ENCODE measurements at places on chromosomes 16 and 17. TPM values are rescaled to one million over a fixed set of nuclear protein-coding genes. Genes with fewer than 3 reads are reported as not detected.

DNA sequence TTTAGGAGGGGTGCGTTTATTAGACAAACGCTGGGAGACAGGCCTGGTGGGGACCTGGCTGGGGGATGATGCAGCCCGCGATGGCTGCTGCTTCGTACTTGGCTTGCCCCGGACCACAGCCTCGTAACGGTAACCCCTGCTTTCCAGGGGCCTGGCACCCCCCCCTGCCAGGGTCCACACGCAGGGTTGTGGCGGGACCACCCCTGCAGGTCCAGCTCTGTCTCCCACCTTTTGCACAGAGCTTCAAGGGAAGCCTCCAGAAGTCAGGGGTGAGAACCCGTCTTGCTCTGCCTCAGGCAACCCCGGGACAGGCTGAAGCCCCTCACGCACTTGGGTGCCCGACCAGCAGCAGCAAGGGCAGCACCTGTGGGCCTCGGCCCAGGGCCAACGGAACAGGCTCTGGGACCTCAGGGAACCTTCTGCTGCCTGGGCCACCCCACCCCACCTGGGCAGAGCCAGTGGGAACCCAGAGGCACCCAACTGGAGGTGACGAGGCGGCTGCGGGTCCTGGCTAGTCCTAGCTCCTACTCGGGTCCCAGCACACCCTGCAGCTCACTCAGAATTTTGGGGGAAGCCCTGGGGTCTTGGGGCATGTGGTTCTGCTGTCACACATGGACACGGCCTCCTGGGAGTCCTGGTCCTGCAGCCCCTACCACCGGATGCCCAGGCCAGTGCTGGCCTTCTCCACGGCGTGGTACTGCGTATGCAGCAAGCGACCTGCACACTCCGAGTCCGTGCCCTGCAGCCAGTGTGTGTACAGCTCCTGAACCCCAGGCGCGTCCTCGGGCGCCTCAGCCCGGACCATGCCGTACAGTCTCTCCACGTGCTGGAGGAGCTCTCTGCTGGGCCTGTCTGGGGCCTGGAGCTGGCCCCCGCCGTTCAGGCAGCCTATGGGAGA lies 3.1 kb downstream of the HAGHL start:
- peaks cover 66% of the 10 kb centered on the region for H3K36me3 ChIP-seq
- no peak overlapping the region for H3K4me3 ChIP-seq
- no peak overlapping the region for H3K27ac ChIP-seq
- no peaks in the 10 kb centered on the region for H3K27me3 ChIP-seq
- DNase-seq = no peak
- H3K4me1 ChIP-seq = peaks cover 42% of the 10 kb centered on the region

- no peak for DNase-seq
- no peaks in the 10 kb centered on the region for H3K36me3 ChIP-seq
- no peaks in the 10 kb centered on the region for H3K27me3 ChIP-seq
- H3K4me3 ChIP-seq = no peak overlapping the region
- H3K4me1 ChIP-seq = peaks cover 12% of the 10 kb centered on the region
These were observed 41.7 kb downstream of the SOX9 start for GRCh38 chr17:72162569-72162968.

The GCGR gene
- 0.50 TPM for total RNA-seq

DNA sequence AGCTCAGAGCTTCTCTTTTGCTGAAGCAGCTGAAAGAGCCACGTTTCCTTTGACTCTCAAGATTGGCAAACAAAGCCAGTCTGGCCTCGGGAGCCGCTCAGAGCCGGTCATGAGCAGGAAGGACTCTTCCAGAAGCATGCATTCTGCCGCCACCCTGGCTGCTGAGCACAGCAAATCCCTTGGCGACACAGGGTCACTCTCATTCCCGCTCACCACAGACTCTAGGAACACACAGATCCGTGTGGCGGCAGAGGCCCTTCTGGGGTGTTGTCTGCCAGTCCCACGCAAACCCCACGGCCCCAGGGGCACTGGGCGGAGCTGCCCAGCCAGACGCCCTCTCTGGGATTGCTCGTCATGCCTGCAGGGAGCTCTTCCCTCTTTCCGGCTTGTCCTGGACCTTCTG lies 157.0 kb downstream of the C16orf95 start:
- DNase-seq = no peak
- H3K27ac ChIP-seq = no peak overlapping the region
- H3K4me3 ChIP-seq = no peak overlapping the region

- H3K27me3 ChIP-seq = no peaks in the 10 kb centered on the region
- H3K36me3 ChIP-seq = no peaks in the 10 kb centered on the region
- H3K4me1 ChIP-seq = no peaks in the 10 kb centered on the region
These were observed 285.0 kb upstream of the ERCC4 start for GRCh38 chr16:13634959-13635358.

DNA sequence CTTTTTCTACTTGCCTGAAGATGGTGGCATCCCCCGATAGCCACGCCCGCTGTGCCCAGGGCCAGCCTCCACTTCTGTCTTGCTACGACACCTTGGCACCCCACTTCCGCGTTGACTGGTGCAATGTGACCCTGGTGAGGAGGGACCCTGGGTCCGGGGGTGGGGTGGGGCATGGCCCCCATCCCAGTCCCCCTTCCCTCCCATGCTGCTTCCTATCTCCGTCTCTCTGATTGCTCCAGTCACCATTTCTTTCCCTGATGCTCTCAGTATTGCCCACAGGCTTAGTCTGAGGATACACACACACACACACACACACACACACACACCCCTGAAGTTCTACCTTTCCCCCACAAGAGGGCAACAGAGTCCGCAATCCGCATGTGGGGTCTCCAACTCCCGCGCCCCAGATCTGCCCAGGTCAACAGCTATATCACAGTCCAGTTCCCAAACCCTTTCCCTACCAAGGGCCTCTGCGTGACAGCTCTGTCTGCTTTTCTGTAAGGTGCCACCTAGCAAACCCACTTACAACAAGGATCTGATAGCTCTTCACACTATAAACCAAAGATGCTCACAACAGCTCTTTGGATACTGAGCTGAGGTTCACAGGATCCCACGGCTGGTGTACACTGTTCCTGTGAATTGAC lies 3.4 kb downstream of the SGCA start:
- H3K27ac ChIP-seq = no peak overlapping the region
- H3K36me3 ChIP-seq = peaks cover 8% of the 10 kb centered on the region
- peaks cover 17% of the 10 kb centered on the region for H3K4me1 ChIP-seq
- DNase-seq = peak; percentile 86
- no peak overlapping the region for H3K4me3 ChIP-seq

The BAIAP3 gene
- 30.1 TPM for total RNA-seq

GRCh38 chr17:17745476-17746455 lies 64.5 kb downstream of the RAI1 start:
- no peak for DNase-seq
- no peaks in the 10 kb centered on the region for H3K27me3 ChIP-seq
- H3K4me1 ChIP-seq = peaks cover 92% of the 10 kb centered on the region
- H3K4me3 ChIP-seq = no peak overlapping the region

DNA sequence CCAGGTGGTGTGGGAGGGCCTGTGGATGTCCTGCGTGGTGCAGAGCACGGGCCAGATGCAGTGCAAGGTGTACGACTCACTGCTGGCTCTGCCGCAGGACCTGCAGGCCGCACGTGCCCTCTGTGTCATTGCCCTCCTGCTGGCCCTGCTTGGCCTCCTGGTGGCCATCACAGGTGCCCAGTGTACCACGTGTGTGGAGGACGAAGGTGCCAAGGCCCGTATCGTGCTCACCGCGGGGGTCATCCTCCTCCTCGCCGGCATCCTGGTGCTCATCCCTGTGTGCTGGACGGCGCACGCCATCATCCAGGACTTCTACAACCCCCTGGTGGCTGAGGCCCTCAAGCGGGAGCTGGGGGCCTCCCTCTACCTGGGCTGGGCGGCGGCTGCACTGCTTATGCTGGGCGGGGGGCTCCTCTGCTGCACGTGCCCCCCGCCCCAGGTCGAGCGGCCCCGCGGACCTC lies 798 bp downstream of the CLDN9 start:
- H3K27ac ChIP-seq = no peak overlapping the region
- no peak overlapping the region for H3K4me3 ChIP-seq
- peaks cover 82% of the 10 kb centered on the region for H3K27me3 ChIP-seq
- DNase-seq = no peak

DNA sequence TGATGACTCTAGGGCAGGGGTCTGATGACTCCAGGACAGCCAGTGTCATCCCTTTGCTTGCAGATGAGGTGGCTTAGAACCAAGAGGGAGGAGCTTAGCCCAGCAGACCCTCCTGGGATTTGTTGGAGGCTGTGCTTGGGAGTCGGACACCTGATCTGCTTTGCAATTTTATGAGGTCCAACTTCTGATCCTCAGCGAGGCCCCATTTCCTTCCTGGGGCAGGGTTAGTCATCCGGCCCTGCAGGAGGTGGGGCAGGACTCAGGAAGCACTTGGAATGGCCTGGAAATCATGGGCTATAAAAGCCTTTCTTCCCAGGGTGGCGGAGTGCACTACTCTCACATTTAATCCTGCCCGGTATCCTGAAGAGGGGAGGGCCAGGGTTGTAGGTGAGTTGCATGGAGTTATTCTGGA lies 168.5 kb downstream of the MSI2 start:
- no peak overlapping the region for H3K4me3 ChIP-seq
- no peak overlapping the region for H3K27ac ChIP-seq
- DNase-seq = no peak
- H3K27me3 ChIP-seq = no peaks in the 10 kb centered on the region

- H3K36me3 ChIP-seq = peaks cover 8% of the 10 kb centered on the region
- no peak overlapping the region for H3K4me3 ChIP-seq
- H3K27ac ChIP-seq = no peak overlapping the region
- DNase-seq = no peak
- H3K4me1 ChIP-seq = peaks cover 15% of the 10 kb centered on the region
- no peaks in the 10 kb centered on the region for H3K27me3 ChIP-seq
These were observed 61.8 kb downstream of the SMG6 start for GRCh38 chr17:2241823-2242222.

GRCh38 chr17:59160157-59161025 lies 4.8 kb downstream of the PRR11 start:
- no peaks in the 10 kb centered on the region for H3K27me3 ChIP-seq
- peaks cover 10% of the 10 kb centered on the region for H3K4me1 ChIP-seq
- H3K36me3 ChIP-seq = no peaks in the 10 kb centered on the region
- no peak for DNase-seq

The CPNE7 gene
- total RNA-seq = 20.9 TPM

GRCh38 chr17:17540278-17540906 lies 44.2 kb upstream of the RASD1 start:
- H3K27ac ChIP-seq = no peak overlapping the region
- H3K27me3 ChIP-seq = no peaks in the 10 kb centered on the region
- peaks cover 41% of the 10 kb centered on the region for H3K4me1 ChIP-seq

The GPRC5B gene
- total RNA-seq = 129 TPM

The KRTAP4-16 gene
- not detected for total RNA-seq

DNA sequence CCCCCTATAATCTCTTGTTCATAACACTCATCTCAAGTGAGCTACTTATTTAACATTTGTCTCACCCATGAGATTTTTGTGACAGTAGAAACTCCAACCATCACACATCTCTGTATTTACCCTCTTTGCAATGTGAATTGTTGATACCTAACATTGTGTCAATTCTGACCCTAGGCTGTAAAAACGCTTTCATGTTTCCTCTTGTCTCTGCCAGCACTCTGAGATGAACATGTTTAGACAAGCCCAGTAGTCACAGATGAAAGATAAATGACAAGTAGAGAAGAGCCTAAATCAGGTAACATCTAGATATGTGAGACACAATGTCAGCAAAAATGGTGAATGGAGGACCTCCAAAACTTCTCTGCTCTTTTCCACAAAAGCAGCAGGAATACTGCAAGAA lies 1254.5 kb upstream of the GOT2 start:
- H3K4me1 ChIP-seq = no peaks in the 10 kb centered on the region
- no peak overlapping the region for H3K4me3 ChIP-seq
- H3K27ac ChIP-seq = no peak overlapping the region
- no peaks in the 10 kb centered on the region for H3K27me3 ChIP-seq
- no peak for DNase-seq

DNA sequence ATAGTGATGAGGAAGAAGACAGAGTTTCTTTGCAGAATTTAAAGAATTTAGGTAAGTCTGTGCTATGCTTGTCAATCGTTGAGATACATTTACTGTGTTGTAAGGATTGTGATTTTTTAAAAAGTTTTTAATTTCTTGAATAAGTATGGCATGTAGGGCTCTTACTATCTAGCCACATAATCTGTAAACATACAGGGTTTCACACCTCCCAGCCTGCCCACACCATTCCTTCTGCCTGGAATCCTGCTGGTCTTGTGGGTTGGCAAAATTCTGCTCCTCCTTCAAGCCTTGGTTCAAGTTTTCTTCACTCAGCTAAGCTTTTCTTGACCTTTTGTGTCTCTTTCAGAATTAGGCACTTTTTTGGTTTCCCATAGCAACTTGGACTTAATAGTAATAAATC lies 7.5 kb downstream of the ZNHIT3 start:
- no peak overlapping the region for H3K4me3 ChIP-seq
- no peak overlapping the region for H3K27ac ChIP-seq
- no peaks in the 10 kb centered on the region for H3K27me3 ChIP-seq
- peaks cover 55% of the 10 kb centered on the region for H3K36me3 ChIP-seq
- no peak for DNase-seq

DNA sequence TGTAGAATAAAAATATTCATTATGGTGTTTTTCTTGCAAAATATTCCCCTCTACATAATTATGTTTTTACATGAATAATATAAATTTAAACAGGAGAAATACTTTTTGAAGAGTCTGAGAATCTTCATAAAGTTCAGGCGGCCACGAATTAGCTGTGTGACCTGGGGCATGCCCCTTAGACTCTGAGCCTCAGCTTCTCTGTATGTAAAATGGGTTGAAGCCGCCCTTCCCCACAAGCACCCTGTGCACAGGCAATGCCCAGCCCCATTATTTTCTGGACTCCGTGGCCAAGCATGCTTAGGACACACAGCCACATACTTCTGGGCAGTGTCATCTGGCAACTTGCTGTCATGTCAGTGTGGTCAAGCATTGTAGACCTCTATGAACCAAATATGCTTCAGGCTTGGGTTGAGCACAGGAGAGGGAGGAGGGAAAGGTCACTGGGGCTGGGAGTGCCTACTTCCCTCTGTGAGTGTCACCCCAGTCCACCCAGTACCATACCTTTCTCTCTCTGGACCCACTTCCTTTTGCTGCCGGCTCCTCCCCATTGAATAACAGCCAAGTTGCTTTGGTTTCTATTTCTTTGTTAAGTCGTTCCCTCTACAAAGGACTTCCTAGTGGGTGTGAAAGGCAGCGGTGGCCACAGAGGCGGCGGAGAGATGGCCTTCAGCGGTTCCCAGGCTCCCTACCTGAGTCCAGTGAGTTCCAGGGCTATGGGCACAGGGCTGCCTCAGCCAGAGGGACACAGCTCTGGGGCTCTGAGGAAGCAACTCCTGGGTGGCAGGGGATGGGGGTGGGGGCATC lies at the start of gene LGALS9:
LGALS9 (plus strand) TSS at position 582 of the 804 bp plus-strand sequence; CDS start at position 660, 78 bp downstream.
- no peak within 1 kb of the TSS for H3K4me3 ChIP-seq
- no peak within 1 kb of the TSS for H3K27ac ChIP-seq
- H3K27me3 ChIP-seq = no peaks in the 10 kb centered on the region

The ADORA2B gene
- 35.0 TPM for total RNA-seq

The TXNDC11 gene
- total RNA-seq = 34.3 TPM

- H3K4me1 ChIP-seq = peaks cover 15% of the 10 kb centered on the region
- H3K36me3 ChIP-seq = no peaks in the 10 kb centered on the region
- no peak for DNase-seq
- no peak overlapping the region for H3K27ac ChIP-seq
These were observed 5.1 kb downstream of the ZNRF1 start for GRCh38 chr16:75003931-75004330.

GRCh38 chr16:89523680-89524344 lies 15.6 kb downstream of the SPG7 start:
- no peaks in the 10 kb centered on the region for H3K27me3 ChIP-seq
- peaks cover 94% of the 10 kb centered on the region for H3K36me3 ChIP-seq
- no peak overlapping the region for H3K27ac ChIP-seq
- peaks cover 2% of the 10 kb centered on the region for H3K4me1 ChIP-seq
- no peak for DNase-seq
- no peak overlapping the region for H3K4me3 ChIP-seq

The CCL17 gene
- total RNA-seq = not detected

The ZG16B gene
- 0.59 TPM for total RNA-seq

- H3K27ac ChIP-seq = no peak overlapping the region
- H3K4me1 ChIP-seq = no peaks in the 10 kb centered on the region
- no peak for DNase-seq
- peaks cover 80% of the 10 kb centered on the region for H3K36me3 ChIP-seq
- no peaks in the 10 kb centered on the region for H3K27me3 ChIP-seq
These were observed 22.8 kb downstream of the TPSG1 start for GRCh38 chr16:1202274-1202673.

The RASD1 gene
- total RNA-seq = 6.8 TPM
